Brain microvascular endothelial cell (primary cell): ENCODE measurements at places on chromosomes 7 and 10.

DNA sequence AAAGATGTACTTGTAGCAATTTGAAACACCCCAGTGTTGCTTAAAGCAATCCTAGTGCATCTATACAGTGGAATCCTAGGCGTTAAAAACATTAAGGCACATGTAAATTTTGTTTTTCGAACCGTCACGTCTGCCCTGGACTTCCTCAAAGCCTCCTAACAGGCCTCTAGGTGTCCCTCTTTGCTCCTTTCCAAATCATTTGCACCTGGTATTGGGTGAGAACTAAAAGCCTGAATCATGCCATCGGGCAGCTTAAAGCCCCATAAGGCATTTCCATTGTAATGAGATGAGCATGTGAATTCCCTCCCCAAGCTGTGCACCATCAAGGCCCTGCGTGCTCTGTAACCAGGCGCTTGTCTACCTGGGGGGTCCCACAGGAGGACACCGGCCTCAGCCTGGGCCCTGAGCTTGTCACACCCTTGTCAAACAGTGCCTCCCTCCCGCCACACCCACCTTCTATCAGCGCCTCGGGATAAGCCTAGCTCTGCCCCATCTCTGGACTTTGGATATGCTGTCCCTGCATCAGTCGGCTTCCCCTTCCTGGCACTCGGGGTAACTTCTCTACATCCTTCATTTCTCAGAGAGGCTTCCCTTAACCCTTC lies 89.2 kb downstream of the WDR11 start:
- DNase-seq: no peak

DNA sequence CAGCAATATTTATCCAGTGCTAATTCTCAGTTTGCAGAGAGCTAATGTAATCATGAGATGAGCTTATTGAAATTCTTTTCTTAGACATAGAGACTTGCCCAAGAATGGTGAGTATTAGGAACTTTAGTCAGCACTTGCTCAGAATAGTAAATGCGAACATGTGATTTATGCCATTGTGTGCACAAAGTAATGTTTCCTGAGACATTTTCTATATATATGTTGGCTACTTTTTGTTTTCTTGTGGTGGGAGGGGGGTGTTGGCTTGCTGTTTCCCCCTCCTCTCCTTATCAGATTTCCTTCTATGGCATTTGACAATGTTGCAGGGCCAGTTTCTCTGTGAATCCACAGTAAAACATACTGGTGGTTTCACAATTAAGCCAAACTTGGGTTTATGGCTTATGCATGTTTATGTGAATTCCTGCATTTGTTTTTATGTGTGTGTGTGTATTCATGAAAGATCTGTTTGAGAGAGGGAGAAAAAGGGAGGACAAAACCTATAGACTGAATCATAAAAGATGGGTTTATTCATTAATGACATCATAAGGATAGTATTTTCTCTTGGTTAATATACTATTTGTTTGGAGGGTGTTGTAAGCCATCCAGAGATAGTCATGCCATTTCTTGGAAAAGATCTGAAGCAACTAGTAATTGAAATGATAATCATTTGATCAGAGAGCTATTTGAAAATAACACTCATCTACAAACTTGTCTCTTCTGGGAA lies 36.3 kb downstream of the ARID5B start:
- no peak for DNase-seq

- no peak for DNase-seq
These were observed 5.7 kb downstream of the HIPK2 start for GRCh38 chr7:139772115-139772514.

DNA sequence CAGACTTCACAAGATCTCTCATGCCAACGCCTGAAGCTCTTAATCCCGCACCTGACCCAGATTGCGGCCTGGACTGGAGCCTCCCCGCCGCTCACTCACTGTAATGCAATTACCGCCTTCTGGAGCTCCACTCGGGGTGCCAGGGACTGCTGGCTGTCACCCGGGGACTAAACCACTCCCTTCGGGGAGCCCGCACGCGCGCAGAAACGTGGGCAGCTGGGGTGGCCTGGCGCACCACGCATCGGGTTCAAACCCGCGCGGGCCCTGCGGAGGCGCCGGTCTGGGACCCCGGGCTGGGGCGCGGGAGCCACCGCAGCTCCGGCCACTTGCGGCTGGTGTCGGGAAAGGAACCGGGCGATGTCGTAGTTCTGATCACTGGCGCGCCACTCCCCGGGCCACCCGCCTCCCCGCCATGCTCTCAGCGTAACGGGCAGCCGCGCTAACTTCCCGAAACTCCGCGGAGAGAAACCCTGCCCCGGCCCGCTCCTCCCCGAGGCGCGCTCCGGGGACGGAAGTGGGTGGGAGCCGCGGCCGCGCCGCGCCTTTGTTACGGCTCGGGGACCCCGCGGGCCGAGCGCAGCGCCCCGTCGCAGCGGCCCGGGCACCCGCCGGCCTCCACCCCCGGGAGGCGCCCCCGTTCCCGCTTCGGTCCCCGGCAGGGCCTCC lies 100.3 kb upstream of the SVIL start:
- peak; percentile 12 for DNase-seq

GRCh38 chr7:134941952-134942351 lies 44.4 kb upstream of the AGBL3 start:
- DNase-seq: no peak

GRCh38 chr7:136942401-136942800 lies 73.9 kb downstream of the CHRM2 start:
- DNase-seq: no peak

DNA sequence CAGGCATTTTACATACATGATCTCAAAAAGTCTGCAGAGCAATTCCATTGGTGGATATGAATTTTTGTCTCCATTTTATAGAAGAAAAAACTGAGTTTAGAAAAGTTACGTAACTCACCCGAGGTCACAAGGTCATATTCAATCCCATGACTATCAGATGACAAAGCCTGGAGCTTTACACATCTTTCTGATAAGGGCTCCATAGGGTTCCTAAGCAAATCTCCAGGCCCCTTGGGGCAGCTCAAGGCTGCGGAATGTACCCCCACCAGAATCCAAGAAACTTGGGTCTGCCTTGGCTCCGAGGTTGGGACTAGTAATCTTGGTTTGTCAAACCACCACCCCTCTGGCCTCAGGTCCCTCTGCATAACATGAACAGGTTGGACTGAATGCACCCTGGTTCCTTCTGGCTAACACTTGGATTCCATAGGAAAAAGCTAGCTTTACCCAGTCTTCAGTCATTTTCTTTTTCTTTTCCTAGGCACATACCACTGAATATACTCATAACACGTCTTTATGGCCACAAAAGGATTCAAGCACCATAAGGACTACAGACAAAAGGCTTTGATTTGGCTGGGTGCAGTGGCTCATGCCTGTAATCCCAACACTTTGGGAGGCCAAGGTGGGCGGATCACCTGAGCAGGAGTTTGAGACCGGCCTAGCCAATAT lies 55.5 kb downstream of the PIP4K2A start:
- peak; percentile 53 for DNase-seq

DNA sequence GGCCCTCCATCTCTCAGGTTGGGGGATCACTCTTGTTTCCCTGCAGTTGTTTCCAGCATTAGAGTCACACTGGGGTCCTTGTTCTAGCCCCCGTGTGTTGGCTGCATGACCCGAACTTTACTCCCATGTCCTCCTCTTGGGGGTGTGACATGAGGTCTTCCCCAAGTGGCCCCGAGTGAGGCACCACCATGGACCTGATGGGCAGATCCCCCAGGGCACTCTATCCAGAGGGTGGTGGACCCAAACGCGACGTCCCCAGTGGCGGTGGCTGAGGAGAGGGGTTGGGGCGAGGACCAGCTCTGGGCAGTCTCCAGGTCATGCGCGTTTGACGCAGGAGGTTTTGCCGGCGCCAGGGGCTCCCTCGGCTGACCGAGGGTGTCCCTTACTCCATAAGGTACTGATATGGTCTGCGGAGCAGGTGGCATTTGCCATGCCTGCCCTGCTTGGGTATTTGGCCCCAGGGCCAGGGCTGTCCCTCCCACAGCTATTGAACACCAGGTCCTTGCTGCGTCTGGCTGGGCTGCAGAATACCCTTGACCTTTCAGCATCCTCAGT lies 131.9 kb downstream of the LHPP start:
- no peak for DNase-seq

DNA sequence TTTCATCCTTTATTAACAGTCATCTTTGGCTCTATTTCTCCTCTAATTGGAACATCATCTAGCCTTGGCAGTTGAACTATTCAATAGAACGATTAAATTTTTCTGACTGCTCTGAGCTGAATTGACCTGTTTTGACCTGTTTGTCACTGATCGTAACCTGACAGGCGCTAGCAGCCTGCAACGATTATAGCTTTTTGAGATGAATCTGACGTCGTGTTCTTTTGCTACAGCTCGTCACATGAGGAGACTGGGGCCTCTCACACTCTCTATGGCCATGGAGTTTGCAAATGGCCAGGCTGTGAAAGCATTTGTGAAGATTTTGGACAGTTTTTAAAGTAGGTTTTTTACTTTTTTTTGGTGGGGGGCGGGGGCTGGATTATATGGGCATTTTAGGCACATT lies 229.8 kb downstream of the FOXP2 start:
- DNase-seq: no peak

DNA sequence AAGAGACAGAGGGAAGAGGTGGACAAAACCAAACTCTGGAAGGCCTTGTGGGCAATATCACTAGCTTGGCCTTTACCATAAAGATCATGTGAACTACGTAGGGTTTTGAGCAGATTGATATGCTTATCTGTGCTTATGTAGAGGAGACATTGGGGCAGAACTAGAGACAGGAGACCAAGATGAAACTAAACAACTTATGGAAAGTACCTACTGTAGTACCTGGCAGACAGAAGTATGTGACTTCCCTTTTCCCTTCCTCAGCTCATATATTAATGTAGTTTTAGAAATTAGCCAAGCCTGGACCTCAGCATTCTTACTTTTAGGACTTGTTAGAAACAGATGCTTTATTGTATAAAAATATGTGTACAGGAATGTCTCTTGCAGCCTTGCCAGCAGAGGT lies 14.0 kb upstream of the IL6 start:
- no peak for DNase-seq

- no peak for DNase-seq
These were observed 568.3 kb downstream of the TYW1 start for GRCh38 chr7:67564959-67565358.

- no peak for DNase-seq
These were observed 163.5 kb downstream of the MDFIC start for GRCh38 chr7:115085421-115085820.

DNA sequence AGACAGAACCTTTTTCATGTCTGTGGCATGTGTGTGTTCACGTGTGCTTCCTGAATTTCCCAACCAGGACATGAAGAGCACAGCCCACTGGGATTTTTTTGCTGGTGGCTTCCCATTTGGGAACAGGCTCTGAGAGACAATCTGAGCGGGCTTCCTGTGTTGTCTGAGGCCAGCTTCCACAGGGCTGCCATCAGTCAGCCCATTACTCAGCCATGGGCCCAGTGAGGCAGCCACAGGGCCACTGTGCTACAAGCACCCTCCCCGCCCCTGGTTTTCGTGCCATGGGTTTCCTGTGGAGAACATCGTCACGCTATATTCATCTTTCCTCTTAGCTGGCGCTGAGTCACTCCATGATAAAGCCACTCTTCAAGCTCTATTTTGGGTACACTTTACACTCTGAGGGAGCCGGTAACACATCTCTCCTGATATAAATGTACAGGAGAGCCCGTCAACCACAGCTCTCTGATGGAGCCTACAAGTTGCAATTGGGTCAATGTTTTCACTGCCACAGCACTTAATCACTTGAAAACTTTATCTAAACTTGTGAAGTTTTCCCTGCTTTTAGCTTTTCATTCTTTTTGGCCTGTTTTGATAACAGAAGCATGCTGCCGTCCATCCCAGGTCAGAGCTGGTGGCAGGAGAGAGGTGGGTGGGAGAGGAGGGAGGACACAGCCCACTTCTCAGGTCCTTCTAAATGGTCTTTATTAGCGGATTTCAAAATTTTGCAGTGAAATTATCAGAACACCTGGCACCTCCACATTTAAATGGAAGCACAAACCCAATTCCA lies 96.9 kb downstream of the HIPK2 start:
- DNase-seq: peak; percentile 99

DNA sequence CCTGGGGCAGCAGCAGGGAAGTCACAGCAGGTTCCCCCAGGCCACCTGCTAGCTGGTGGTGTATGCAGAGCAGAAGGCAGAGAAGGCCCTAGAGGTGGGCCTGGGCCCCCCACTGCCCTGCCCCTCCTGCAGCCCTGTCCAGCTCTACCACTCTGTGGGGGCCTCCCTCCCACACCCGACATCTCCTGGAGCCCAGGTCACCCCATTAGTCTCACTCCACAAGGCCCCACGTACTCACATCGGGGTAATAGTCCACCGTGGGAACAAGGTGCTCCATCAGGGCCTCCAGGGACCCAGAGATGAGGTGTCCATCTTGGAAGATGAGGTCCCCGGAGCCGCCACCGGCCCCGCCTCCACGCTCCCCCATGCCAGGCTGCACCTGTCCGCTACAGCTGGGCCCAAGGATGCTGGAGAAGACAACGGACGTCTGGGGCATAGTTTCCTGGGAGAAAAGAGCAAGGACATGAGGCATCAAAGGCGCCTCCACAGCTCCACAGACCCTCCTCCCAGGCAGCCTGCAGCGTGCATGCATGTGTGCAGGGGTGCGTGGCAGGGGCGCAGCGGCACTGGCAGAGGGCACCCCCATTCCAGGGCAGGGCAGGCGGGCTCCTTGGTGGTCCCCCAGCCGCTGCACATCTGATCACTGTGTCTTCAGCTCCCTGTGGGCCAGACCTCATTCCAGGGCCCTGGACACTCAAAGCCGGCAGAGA lies 61.0 kb downstream of the RASGEF1A start:
- no peak for DNase-seq

DNA sequence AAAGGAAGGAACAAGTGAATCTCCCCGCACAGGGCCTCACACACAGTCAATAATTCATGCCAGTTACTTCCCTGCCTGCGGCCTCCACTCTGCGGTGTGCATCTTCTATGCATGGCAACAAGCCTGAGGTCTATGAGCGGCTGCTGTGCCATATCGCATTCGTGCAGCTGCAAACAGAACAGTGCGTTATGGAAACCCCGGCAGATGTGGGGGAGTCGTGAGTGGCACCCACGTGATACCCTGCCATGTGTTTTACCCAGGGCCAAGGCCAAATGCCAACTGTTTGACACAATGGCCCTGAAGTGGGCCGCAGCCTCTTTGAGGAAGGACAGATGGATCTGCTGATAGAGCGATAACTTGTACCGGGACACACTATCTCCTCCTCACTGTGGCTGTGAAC lies 13.4 kb downstream of the TNS3 start:
- no peak for DNase-seq

DNA sequence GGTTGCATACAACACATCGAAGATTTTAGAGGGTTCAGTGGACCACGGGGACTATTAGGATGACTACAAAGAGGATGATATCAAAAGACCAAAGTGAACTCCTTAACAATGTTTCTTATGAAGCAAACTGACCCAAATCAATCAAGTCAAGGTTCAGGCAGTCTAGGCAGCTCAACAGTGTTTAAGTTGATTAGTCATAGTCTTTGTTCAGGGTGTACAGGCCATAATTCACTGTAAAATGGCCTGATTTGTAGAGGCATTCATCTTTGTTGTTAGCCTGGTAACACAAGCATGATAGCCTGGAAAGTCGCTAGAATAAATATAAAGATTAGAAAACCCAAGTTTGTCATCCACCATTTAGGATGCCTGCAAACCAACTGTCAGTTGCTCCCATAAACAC lies 32.6 kb downstream of the ANTXRL start:
- no peak for DNase-seq

GRCh38 chr10:101052285-101052684 lies 9.5 kb upstream of the KAZALD1 start:
- peak; percentile 68 for DNase-seq

- no peak for DNase-seq
These were observed 1.9 kb downstream of the EXOC6 start for GRCh38 chr10:92850185-92850584.

GRCh38 chr7:105751054-105751453 lies 125.3 kb downstream of the ATXN7L1 start:
- DNase-seq: no peak
